ENCODE measurements at places on chromosomes 4 and X.
A peak's percentile ranks its signal among the peaks of the same experiment; 100 is the strongest.

DNA sequence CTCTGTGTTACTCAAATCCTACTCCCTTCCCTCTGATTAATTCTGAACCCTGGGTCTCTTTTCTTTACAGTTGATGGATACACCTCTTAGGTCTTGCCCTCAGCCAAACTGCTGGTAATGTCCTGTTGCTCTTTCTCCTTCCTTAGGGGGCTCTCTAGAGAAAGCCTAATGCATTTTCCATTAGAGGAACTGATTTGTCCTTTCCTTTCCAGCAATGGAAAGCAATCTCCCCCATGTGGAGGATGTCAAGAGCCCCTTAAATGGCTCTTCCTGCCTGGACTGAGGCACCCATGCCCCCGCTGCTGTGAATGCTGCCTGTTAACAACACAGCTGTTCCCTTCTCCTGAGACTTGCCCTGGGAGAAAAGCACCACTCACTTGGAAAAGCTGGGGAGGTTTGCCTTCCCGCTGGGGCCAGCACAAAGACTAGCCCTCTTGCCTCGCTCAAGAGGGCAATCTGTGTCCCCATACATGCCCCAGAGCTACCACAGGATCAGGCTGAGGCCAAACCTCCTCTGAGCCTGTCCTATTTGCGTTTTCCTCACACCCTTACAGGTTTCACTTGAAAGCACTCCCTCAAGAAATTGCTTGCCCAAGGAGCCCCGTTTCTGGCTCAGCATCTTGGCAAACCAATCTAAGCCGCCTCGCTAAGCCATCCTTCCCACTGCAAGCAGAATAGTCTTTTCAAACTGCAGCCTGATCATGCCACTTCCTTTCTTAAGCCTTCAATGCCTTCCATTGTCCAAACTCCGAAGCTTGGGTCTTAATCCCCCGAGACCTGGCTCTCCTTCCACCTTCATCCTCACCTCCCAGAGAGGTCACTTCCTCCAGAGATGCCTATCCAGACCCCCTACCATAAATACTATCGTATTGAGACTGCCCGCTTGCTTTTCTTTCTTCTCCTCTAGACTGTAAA lies 23.2 kb upstream of the SMIM20 start:
- no peak for DNase-seq

- peak; percentile 66 for DNase-seq
Measured at GRCh38 chr4:152485726-152486276, 50.1 kb downstream of the FBXW7 start.

GRCh38 chr4:141771889-141772830 lies 135.8 kb downstream of the IL15 start:
- DNase-seq = no peak

- DNase-seq = no peak
Measured at GRCh38 chr4:185792384-185793115, 19.4 kb downstream of the SORBS2 start.

GRCh38 chr4:38526412-38526811 lies 137.6 kb upstream of the KLF3 start:
- DNase-seq = no peak
